ENCODE measurements at places on chromosomes 4 and X.

DNA sequence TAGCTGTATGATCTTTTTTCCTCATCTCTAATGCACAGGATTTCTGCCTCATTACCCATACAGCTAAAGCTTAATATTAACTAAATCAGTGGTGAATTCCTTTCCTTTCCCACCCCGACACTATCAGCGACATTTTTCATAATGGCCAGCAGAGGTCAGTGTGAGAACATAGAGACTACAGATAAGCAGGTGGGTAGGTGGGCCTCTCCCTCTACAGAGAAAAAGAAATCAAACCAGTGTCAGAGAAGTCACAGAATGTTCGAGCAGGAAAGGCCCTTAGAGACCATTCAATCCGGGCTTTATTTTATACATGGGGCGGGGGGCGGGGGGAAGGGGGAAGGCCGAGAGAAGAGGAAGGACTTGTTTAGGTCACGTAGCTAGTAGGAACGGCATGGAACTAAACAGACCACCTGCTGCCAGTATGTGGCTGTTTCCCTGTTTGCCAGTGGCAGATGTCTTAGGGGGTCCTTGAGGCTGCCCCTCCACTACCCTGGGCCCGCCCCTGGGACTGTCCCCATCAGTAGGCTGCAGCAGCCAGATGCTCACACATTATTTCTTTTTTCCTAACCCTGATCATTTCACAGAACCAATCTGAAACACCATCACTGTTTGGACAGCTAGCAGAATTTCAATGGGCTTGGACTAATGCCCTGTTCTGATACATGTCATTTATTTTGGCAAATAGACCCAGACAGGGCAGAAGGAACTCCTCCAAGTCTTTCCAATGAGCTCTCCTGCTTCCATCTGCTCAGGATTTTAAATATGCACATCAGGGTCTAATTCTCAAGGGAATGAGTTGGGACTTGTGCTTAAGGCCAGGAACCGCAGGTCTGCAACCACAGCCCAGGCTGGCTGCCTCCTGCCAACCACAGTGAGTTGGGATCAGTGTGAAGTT, 133.4 kb downstream of the ATG4A start:
- DNase-seq = peak; percentile 59

DNA sequence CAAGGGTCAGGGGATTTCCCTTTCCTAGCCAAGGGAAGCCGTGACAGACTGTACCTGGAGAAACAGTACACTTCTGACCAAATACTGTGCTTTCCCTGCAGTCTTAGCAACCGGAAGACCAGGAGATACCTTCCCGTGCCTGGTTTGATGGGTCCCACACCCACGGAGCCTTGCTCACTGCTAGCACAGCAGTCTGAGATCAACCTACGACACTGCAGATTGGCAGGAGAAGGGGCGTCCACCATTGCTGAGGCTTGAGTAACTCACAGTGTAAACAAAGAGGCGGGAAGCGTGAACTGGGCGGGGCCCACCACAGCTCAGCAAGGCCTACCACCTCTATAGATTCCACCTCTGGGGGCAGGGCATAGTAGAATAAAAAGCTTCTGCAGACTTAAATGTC, 48.7 kb upstream of the SRD5A3 start:
- DNase-seq = no peak

GRCh38 chr4:188032170-188032569, 36.6 kb downstream of the ZFP42 start:
- no peak for DNase-seq

- DNase-seq = peak; percentile 60
Measured at GRCh38 chrX:72021975-72022374, 109.7 kb downstream of the RTL5 start.

DNA sequence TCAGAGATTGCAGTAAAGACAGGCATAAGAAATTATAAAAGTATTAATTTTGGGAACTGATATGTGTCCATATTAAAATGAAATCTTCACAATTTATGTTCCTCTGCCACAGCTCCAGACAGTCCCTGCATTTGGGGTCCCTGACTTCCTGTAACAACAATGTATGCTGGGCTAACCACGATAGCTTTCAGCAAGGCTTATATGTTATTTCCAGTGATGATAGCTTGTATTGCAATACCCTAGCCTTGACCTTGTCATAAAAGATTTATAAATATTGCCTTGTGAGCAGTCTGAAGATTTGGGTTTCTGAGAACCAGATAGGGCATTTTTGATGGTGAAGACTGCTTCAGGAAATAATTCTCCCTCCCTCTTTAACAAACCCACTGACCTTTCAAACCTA, 129.5 kb downstream of the PCDH10 start:
- DNase-seq = no peak

DNA sequence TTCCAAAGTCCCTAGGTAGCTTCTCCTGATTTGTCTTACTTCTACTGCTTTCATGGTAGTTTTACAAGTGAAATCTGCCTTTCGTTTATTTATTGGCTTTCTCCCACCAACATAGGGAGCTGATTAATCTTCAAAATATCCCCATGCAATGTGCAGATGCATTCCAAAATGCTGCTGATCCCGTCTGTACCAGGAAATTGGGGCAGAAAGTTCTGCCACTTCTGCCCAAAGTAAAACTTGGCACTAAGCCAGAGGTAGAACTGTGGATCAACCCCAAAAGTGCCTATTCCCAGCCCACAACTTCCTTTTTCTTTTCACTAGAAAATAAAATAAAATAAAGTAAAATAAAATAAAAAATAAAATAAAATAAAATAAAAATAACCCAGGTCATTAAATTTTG, 47.3 kb upstream of the PPARGC1A start:
- DNase-seq = no peak

DNA sequence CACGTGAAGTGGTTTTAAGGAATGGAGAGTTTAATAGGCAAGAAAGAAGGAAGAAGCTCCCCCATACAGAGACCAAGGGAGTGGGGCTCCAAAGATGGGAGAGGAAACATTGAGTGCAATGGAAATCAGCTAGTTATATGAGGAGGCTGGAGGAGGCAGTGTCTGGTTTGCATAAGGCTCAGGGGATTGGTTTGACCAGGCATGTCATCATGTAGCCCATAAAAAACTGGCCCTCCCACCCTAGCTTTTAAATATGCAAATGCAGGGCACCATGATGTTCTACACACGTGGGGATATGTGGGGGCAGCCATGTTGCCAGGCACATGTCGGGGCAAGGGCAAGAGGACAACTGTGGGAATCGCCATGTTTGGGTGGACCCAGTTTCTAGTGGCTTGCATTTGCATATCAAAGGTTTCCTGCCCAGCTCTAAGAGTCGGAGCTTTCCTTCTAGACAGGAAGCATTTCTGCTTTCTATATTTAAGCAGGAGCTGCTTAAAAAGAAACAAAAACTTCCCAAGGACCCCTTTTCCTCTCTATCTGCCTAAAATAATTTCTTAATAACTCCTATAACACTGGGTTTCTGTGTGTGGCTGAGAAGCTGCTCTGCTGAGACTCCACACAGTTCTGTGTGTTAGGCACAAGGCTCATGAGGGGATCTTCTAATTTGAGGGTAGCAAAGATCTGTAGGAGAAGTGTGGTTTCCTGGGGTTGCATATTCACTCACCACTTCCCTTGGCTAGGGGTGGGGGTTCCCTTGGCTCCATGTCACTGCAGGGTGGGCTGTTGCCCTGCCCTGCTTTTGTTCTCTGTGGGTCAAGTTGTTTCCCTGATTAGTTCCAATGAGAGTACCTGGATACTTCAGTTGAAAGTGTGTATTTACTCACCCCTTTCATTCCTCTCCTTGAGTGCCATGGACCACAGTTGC, 113.5 kb downstream of the VSIG4 start:
- DNase-seq = peak; percentile 45

DNA sequence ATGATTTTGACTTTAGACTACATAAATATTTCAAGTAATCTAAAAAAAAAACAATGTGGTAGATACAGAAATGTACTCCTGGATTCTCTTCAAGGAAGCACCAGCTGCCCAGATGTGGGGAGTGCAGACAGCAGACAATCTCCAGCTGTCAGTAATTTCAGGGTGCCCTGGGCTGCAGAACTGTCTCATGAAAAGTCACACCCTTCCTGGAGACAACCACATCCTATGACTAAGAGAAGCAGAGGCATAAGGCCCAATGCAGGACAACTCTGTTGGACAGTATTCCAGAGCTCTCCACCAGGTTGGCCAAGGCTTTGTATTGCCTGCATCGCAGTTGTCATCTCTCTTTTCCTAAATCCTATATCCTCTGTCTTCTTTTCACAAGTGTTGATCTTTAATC, 34.4 kb upstream of the BLTP1 start:
- DNase-seq = peak; percentile 63

DNA sequence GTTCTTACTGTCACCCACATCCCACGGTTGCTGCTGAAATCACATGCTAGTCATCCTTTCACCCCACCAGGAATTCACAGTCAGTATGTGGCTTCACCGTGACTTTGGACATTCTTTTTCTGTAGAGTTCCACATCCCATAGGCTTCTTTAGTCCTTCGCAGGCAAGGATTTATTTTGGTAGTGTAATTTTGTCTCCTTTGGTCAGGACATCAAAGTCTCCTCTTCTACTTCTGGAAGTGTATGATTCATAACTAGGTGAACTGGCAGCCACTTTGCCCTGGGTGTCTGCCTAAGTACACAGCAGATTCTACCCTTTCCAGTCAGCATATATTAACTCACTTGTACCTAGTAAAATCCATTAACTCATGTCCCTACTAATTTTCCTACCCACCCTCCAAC, 38.3 kb upstream of the MMAA start:
- DNase-seq = no peak

GRCh38 chrX:22320236-22320873, 47.6 kb downstream of the CBLL2 start:
- DNase-seq = no peak

- DNase-seq = no peak
Measured at GRCh38 chr4:25879587-25879986, 16.8 kb upstream of the SEL1L3 start.

DNA sequence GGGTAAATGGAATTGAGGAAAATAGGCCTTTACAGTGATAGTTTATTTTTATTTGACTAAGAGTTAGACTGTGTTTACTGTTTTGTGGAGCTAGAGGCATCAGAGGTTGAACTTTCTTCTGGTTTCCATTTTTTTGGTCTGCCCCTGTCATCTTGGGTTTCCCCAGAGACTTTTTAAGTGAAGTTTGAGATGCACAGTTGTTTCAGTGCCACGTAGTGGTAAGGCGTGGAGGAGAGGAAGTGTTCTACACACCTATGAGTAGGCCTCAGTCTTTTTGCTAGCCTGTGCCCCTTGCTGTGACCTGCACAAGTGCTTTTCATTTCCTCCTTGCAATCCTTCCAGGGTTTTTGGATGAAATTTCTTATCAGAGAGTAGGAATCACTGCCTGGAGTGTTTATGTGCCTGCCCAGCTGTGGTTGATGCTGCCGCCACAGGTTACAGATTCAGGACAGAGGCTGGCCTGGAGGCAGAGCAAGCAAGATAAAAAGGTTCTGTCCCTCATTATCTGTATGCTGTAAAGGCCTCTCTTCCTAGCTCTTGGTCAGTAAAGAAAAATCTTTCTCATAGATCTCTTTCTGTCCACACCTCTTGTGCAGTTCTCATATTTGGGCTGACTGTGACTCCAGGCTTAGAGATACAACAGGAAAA, 12.5 kb upstream of the HSFX4 start:
- no peak for DNase-seq

- no peak for DNase-seq
Measured at GRCh38 chrX:25296850-25297249, 281.1 kb upstream of the ARX start.

DNA sequence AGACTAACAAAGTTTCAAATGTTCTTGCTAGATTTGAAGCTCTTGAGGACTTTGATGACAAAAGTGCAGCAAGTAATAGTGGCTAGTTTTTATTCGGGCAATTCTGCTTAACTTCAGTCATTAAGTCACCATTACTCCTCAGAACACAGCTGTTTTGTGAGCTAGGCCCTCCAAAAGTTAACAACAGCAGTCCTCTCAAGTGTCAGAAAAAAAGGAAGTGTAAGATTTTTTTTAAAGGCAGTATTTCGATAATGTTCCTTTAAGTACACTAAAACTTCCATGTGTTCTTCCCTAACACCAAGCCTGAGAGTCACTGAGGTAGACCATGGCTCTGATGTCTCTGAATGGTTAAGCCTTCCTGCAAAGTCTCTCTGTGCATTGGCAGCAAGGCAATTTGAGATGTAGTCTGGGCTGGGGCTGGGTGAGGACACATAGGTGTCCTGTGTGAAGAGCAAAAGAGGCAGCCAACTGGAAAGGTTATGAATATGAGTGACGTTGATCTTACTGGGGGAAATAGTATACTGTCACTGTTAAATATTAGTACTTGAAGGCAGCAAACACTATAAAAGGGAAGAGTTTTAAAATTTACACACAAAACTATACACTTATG, 174.0 kb upstream of the MAP3K15 start:
- no peak for DNase-seq

DNA sequence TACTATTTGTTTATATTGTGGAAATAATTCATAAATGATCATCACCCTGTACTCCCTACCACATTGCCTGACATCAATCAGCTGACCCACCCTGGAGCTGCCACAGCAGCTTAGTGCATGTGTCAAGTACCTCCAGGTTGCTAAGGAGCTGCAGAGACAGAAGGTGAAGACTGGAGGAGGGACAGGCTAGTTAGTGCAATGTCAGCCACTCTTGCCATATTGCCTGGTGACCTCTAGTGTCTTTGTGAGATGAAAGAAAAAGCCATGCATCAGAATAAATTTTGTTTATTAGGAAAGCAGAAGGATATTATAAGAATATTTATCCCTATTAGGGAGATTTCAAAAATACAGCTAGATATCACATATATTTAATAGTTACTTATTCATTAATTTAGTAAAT, 243.9 kb upstream of the FAT4 start:
- DNase-seq = no peak

GRCh38 chr4:3703343-3703676, 62.9 kb upstream of the ADRA2C start:
- no peak for DNase-seq

GRCh38 chr4:13849778-13850177, 222.3 kb upstream of the BOD1L1 start:
- no peak for DNase-seq

DNA sequence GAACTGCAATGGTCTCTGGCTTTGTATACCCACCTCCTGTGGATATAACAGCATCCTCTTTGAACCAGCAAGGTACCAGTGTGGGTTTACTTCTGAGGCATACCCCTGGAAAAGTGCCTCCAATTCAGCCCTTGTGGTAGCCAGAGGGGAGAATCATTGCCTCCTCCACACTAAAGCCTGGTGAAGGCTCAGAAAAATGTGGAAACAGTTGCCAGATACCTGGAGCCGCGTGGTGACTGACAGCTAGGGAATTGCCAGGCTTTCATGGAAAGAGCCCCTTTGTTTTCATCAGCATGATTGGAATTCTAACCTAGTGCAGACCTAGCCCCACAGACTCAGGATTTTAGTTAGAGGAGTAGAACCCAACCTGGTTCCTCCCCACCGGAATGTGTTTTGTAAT, 168.6 kb upstream of the KLF3 start:
- no peak for DNase-seq

DNA sequence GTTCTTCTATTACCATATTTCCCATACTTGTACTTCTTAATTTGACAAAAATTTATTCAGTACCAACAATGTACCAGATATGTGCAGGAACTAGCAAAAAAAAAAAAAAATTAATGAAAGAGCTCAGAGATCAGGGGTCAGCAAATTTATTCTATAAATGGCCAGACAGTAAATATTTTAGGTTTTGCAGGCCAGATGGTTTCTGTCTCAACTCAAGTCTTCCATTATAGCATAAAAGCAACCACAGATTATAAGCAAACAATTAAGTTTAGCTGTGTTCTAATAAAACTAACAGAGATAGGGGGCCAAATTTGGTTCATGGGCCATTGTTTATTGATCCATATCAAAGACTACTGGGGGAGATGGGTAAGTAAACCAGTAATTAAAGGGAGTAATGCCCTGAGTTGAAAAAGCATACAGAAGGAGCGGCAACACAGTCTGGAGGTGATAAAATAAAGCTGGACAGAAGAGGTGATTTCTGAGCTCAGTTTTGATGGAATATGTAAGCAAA, 19.3 kb downstream of the NEK1 start:
- DNase-seq = no peak

- DNase-seq = peak; percentile 69
Measured at GRCh38 chr4:83589279-83589678, 53.4 kb downstream of the GPAT3 start.
